Kidney (tissue), 22 donors: ENCODE measurements at places on chromosomes 6 and 20. TPM values are rescaled to one million over a fixed set of nuclear protein-coding genes. Genes with fewer than 3 reads are reported as not detected.
A peak's percentile ranks its signal among the peaks of the same experiment; 100 is the strongest.

GRCh38 chr20:46948081-46948480 is 53.4 kb downstream of the EYA2 start:
- no peak overlapping the region for H3K27ac ChIP-seq
- no peak for DNase-seq
- H3K27me3 ChIP-seq, result no peaks in the 10 kb centered on the region
- H3K4me1 ChIP-seq, result no peaks in the 10 kb centered on the region
- no peaks in the 10 kb centered on the region for H3K36me3 ChIP-seq
- no peak overlapping the region for H3K4me3 ChIP-seq

- H3K4me1 ChIP-seq, result no peaks in the 10 kb centered on the region
- DNase-seq, result no peak
- H3K27ac ChIP-seq, result no peak overlapping the region
- no peak overlapping the region for H3K4me3 ChIP-seq
- H3K27me3 ChIP-seq, result no peaks in the 10 kb centered on the region
Measured at GRCh38 chr20:61520893-61521460, 268.9 kb downstream of the CDH4 start.

- no peak overlapping the region for H3K4me3 ChIP-seq
- H3K4me1 ChIP-seq, result no peaks in the 10 kb centered on the region
- H3K36me3 ChIP-seq, result no peaks in the 10 kb centered on the region
- DNase-seq, result peak; percentile 89
Measured at GRCh38 chr20:2005831-2006426, 12.1 kb upstream of the PDYN start.

GRCh38 chr6:47202644-47203205 is 107.0 kb downstream of the TNFRSF21 start:
- H3K27ac ChIP-seq, result peak overlapping the region; percentile 51
- H3K4me1 ChIP-seq, result peaks cover 2% of the 10 kb centered on the region
- H3K4me3 ChIP-seq, result no peak overlapping the region
- no peaks in the 10 kb centered on the region for H3K27me3 ChIP-seq
- no peaks in the 10 kb centered on the region for H3K36me3 ChIP-seq
- DNase-seq, result no peak

DNA sequence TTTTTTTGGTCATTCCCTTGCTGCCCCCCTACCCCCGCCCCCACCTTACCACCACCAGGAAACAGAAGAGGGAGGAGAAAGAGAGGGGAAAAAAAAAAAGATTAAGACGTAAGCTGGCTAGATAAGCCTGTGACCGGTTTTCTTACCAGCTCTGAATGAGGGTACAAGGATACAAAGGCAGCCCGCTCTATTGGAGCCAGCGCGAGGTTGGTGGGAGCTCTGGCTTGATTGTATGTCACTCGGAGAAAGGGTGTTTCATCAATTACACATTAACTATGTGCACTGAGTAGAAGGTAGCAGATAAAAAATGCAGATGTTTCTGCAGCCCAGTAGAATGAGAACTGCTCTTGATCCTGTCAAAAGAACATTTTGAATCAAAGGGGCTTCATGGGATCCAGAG is 28.6 kb upstream of the OLIG3 start:
- no peak overlapping the region for H3K4me3 ChIP-seq
- H3K36me3 ChIP-seq, result no peaks in the 10 kb centered on the region
- DNase-seq, result no peak
- H3K4me1 ChIP-seq, result no peaks in the 10 kb centered on the region
- no peak overlapping the region for H3K27ac ChIP-seq

DNA sequence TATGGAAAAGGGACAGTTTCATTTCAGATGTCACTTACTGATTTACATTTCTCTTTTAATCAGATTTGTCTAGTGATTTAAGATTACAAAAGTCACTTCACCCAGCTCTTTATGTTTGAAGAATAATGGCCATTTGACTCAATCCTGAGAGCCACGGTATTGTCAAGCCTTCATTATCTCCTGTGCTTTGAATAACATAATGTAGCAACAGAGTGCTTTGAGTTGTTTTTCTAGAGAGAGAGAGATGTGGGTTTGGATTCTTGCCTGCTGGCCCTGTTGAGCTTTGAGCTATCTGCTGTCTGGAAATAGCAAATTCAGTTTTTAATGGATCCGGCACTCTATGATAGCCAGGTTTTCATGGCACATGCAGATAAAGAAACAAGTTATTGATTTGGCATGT is 478.4 kb upstream of the SOX4 start:
- H3K27me3 ChIP-seq, result no peaks in the 10 kb centered on the region
- H3K36me3 ChIP-seq, result no peaks in the 10 kb centered on the region
- no peak overlapping the region for H3K27ac ChIP-seq
- no peak for DNase-seq
- H3K4me1 ChIP-seq, result no peaks in the 10 kb centered on the region

- no peak overlapping the region for H3K27ac ChIP-seq
- H3K36me3 ChIP-seq, result no peaks in the 10 kb centered on the region
- no peaks in the 10 kb centered on the region for H3K4me1 ChIP-seq
- no peak overlapping the region for H3K4me3 ChIP-seq
- no peaks in the 10 kb centered on the region for H3K27me3 ChIP-seq
Measured at GRCh38 chr6:143158113-143158581, 97.5 kb downstream of the AIG1 start.

DNA sequence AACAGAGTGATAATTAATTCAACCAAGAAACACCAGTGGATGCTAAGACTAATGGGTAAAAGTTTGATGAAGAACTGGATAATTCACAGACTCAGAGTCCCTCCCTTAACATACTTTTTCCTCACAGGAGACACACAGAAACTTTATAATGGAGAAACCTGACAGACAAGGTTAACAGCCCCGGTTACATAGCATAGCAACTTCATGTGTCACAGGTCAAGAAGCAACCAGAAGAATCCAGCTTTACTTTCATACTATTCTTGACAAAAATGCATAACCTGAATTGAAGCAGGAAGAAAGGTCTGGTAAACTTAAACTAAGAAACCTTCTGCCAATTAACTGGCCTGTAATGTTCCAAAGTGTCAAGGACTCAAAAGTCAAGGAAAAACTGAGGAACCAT is 375.9 kb downstream of the RNF144B start:
- H3K36me3 ChIP-seq, result no peaks in the 10 kb centered on the region
- H3K27ac ChIP-seq, result no peak overlapping the region
- DNase-seq, result no peak
- H3K4me3 ChIP-seq, result no peak overlapping the region
- no peaks in the 10 kb centered on the region for H3K27me3 ChIP-seq
- no peaks in the 10 kb centered on the region for H3K4me1 ChIP-seq

Gene NT5E
- 41.0 TPM for total RNA-seq

Gene KCNQ5
- 0.50 TPM for total RNA-seq

Gene NAA20
- 72.8 TPM for total RNA-seq

Gene XKR7
- 0.06 TPM for total RNA-seq

Gene CST4
- not detected for total RNA-seq

Gene RRAGD
- 31.5 TPM for total RNA-seq

Gene GABBR1
- total RNA-seq, result 46.7 TPM

Gene MYBL2
- total RNA-seq, result 1.3 TPM
